ENCODE measurements at places on chromosomes 6 and 20. TPM values are rescaled to one million over a fixed set of nuclear protein-coding genes. Genes with fewer than 3 reads are reported as not detected.
A peak's percentile ranks its signal among the peaks of the same experiment; 100 is the strongest.

DNA sequence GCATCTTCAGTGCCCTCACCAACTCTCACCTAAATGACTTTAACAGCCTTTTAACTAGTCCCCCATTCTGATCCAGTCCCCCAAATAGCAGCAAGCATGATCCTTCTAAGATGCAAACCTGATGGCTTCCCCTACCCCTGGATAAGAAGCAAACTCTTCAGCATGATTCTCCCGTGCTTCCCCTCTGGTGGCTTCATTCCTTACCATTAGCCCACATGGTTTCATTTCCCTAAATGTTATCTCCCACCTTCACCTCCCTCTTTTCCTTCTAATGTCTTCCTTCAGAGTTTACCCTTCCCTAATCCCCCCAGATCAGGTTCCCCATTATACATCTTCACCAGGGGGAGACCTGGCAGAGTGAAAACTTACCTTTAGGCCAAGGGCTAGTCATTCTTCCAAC lies 4.0 kb upstream of the RAB5IF start:
- no peak for DNase-seq

KCNQ5 gene
- 0.68 TPM for total RNA-seq

DNA sequence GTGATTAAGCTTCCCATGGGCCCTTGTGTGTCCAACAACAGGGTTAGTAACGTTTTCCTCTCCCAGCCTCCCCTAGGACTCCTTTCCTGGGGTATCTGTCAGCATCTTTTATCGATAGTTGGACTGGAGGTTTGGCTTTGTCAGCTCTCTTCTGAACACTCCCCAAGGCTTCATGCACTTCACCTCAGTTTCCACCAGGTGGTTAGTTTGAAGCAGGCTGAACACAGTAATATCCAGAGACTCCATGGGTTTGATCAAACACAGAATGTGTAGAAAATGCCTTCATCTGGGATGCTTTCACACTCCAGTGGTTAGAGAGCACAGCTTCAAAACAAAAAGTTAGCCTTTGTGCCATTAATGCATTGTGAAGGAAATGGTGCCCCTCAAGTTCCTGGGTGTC lies 139.1 kb downstream of the SLC24A3 start:
- DNase-seq = no peak

- peak; percentile 76 for DNase-seq
These were observed 23.2 kb downstream of the ZNF311 start for GRCh38 chr6:28981833-28982475.

GRCh38 chr6:7615611-7616383 lies 25.8 kb downstream of the SNRNP48 start:
- no peak for DNase-seq

FOXC1 gene
- 21.6 TPM for total RNA-seq

- no peak for DNase-seq
These were observed 44.4 kb upstream of the CST5 start for GRCh38 chr20:23923891-23924435.

MUCL3 gene
- total RNA-seq = not detected

DNA sequence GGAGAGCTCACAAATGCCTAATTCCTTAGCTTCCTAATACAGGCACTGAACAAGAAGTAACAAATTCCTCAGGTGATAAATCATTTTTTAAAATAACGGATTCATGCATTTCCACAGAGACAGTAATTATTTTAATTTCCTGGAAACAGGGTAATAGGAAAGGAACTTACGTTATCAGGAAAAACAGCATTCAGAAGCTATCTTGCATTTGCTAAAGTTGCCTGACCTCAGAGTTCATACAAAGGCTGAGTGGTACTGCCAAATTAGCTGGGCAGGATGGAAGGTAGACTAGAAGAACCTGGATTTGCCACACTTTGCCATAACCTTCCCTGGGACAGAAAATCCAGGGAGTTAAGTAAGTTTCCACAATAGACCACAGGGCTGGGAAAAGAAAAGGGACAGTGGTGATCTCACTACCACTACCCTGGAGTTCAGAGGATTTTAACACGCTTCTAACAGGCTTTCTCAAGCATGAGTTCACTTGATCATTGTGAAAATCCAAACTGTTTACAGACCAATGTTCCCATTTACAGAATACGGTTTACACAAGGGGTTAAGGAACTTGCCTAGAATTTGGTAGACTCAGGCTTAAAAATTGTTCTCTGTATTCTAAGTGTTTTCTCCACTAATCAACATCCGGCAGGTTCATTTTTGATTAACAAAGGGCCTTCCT lies 57.0 kb downstream of the KIF13A start:
- DNase-seq = no peak

GSTA2 gene
- not detected for total RNA-seq

DNA sequence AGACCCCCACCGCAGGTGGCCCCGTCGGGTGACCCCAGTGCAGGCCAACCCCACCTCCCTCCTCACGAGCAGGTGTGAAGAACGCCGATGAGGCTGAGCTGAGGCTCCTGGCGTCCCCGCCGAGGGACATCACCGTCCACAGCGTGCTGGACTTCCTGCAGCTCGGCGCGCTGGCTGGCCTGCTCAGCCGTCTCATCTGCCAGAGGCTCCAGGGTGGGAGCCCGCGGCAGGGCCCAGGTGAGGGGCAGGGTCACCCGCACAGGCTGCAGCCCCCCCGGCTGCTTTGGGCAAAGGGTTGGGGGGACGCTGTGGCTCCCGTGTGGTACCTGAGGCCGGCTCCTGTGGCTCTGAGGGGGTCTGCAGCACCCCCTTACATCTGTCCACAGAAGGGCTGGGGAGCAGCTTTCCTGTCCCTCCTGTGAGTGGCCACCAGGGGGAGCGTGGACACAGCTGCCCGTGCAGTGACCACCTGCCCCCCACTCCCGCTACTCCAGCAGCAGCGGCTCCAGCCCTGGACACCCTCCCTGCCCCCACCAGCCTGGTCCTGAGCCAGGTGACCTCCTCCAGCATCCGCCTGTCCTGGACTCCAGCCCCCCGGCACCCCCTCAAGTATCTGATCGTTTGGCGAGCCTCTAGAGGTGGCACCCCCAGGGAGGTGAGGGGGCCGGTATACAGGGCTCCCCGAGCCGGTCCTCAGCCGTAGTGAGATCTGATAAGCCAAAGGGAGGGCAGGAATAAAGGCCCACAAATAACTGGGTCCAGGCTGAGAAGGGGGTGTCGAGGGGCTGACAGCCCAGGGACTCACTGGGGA lies 16.5 kb downstream of the COL20A1 start:
- DNase-seq = peak; percentile 56

DNA sequence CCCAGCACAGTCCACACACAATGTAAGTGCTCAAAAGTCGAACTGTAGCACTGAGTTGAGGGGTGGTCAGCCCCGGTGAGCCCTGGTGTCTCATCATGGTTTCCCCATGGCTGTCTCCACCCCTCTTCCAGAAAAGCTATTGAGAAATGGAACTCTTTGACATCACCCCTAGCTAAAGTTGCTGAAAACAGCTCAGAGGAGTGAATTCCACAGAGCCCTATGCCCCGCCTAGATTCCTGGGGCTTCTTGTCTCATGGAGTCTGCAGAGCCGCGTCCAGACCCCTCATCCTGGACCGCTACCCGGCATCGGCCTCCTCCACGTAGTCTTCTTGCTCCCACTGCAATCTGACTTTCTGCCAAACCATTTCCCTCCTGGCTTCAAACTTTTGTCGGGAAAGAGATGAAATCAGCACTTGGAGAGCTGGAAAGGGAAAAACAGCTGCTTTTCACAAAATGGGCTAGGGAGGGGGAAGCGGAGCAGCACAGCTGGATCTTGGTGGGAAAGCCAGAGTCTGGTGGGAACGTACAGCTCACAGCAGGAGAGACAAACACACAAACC lies 132.2 kb downstream of the SNX5 start:
- DNase-seq = peak; percentile 93

GLP1R gene
- total RNA-seq = 3.1 TPM

DNA sequence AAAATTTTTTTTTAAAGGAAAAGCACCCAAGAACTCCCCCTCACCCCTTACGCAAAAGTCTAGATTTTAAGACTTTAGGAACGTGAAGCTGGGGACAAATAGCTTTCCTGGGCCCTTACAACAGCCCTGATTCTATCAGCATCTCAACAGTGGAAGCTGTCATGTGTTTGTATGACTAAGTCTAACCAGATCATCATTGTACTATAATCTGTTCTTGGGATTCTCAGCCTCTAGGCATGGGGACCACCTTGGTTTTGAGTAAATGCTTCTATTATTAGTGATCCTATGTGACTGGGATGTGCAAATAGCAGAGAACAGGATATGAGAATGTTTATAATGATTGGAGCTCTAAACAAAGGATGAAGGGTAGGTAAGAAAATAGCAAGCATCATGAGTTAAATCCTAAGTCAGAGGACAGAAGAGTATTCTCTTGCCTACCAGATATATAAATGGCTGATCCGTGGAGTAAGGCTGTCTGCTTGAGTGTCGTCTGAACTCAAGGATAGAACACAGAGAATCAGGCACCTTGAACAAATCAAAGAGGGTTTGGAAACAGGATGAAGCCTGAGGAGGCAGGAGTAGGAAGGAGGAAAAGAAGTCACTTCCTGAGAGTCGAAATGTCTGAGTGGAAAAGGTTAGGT lies 105.7 kb upstream of the FAM184A start:
- DNase-seq = no peak

CCNC gene
- 28.4 TPM for total RNA-seq

DNA sequence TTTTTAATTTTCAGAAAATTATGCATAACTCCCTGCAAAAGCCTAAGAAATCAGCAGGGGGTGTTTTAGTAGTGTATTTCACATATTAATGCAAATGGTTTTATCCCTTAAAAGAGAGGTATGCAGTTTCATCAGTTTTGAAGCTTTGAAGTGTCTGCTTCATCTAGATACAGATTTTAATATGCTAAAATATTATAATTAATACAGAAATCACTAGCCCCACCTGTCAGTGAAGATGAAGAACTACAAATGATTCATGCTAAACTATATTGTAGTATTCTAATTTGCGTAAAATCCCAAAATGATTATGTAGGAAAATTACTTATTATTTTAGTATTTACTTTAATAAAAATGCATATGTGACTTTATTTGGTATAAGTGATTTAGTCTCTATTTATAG lies 2.9 kb upstream of the TFB1M start:
- DNase-seq = no peak

GRCh38 chr6:14026831-14027539 lies 90.6 kb upstream of the CD83 start:
- DNase-seq = no peak

- no peak for DNase-seq
These were observed 3.6 kb downstream of the IPCEF1 start for GRCh38 chr6:154352898-154353585.

DNA sequence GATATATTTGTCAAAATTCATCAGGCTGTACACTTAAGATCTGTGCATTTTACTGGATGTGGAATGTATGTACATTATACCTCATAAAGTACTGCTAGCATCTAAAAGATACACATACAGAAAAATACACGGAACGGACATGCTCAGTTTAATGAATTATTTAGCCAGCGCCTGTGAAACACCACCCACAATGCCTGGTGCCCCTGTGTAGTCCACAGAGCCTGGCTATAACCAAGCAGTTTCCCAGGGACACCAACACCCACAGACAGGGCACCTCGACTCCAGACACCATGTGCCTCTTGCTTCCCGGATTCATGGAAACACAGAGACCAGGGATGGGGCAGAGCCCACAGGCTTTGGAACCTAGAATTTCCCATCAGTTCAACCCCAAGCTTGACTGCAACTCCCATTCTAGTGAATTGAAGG lies 17.4 kb upstream of the ARMC12 start:
- no peak for DNase-seq

DNA sequence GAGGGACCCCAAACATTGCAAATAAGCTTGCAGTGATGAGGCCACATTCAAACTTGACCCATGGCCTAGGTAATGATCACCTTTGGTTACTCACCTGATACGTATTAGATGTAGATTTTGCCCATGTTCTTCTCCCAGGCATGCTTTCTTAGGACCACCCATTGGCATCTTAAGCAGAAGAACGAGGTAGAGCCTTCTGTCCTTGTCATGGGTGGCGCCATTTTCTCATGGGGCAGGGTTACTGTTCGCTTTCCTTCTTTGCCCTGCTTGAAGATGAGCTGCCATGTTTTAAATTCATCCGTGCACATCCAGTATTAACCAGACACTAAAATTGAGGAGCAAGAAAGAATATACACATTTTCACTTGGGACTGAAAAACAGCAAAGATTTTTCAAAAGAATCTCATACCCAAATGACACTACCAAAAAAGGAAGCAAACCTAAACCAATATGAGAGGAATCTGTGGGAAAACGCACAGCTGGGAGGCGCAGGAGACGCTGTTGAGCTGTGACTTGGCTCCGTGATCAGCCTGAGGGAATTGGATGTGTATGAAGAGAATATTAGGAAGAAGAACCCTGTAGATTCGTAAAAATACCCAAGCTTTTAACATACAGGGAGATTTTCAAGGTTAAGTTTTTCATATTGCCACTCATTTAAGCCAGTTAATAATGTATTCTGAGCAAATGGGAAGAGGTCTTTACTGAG lies 36.6 kb downstream of the GMPR start:
- DNase-seq = no peak

DNA sequence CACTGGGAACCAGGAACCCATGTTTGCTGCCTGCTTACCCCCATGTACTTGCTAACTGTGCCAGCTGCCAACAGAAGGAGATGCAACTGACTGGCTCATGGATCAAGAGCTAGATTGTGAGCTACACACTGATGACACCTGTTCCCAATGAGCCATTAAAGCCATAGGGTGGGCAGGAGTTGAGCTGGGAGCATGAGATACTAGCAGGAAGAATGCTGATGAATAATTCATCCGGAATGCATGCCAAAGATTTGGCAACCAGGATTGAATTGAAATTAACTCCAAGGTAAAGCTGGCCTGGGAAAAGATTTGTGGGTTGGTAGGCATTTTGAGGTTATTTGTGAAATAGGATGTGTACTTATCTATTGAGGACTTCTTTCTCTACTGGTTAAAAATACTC lies 631.1 kb downstream of the KIF16B start:
- DNase-seq = no peak

- no peak for DNase-seq
These were observed 13.1 kb upstream of the RAET1L start for GRCh38 chr6:150038202-150039062.

DNA sequence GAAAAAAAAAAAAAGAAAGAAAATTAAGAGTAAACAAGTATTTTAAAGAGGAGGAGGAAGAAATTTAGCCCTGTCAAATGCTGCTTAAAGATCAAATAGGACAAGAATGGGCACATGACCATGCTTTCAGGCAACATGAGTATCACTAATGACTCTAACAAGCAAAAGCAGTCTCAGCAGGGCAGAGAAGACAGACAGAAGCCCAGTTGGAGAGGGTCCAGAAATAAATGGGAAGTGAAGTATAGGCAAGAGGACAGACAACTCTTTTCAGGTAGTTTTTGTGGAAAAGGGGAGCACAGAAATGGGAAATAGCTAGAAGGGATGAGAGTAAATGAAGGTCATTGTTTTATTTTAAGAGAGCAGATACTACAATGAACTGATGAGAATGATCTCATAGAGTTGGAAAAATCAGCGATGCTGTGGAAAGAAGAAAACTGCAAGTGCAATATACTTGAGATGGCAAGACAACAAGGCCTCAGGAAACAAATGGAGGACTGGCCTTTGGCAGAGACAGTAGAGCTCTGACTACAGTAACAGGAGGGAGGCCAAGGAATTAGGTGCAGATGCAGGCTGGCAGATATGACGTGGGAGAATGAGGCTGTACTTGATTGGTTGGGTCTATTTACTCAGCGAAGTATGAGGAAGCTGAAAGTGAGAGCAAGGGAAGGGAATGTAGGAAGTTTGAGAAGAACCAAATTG lies 40.3 kb downstream of the KIF6 start:
- DNase-seq = no peak

GRCh38 chr20:25195962-25196785 lies 662 bp downstream of the ENTPD6 start:
- peak; percentile 55 for DNase-seq

Data from right cardiac atrium (tissue), 5 donors.